M059J (cell line): ENCODE measurements at places on chromosomes 7 and 10. TPM values are rescaled to one million over a fixed set of nuclear protein-coding genes. Genes with fewer than 3 reads are reported as not detected.

Gene MMD2
- not detected in 2 replicates for total RNA-seq

Gene CPA2
- total RNA-seq: 0.17 and 3.0 TPM in 2 replicates

Gene AMZ1
- 0.57 and 1.2 TPM in 2 replicates for total RNA-seq

Gene TMEM176B
- not detected in 2 replicates for total RNA-seq

Gene ERV3-1
- total RNA-seq: 2.3 and 3.9 TPM in 2 replicates

Gene OR2A12
- not detected in 2 replicates for total RNA-seq

Gene PPP1R3C
- total RNA-seq: 15.9 and 18.1 TPM in 2 replicates

Gene NUDT13
- not detected in 2 replicates for total RNA-seq

Gene GNAT3
- total RNA-seq: 0.12 and 1.6 TPM in 2 replicates

Gene TMEM130
- total RNA-seq: 0.37 and 6.2 TPM in 2 replicates

Gene MET
- total RNA-seq: 131 and 199 TPM in 2 replicates

Gene FAM25C
- not detected in 2 replicates for total RNA-seq

Gene HOXA11
- 0.79 and 1.1 TPM in 2 replicates for total RNA-seq

Gene CYP3A7
- not detected in 2 replicates for total RNA-seq

Gene PCGF6
- 16.8 and 26.6 TPM in 2 replicates for total RNA-seq

Gene RSPH10B2
- total RNA-seq: 0.15 TPM in 1 of 2 replicates, not detected in the other

Gene UNCX
- not detected in 2 replicates for total RNA-seq

Gene ATOH7
- total RNA-seq: 0.07 TPM in 1 of 2 replicates, not detected in the other

Gene CARD11
- total RNA-seq: 2.2 and 5.2 TPM in 2 replicates

Gene PRLHR
- not detected in 2 replicates for total RNA-seq

Gene FKBP6
- not detected in 2 replicates for total RNA-seq

Gene DMTF1
- 36.7 and 42.1 TPM in 2 replicates for total RNA-seq

Gene HOXA1
- total RNA-seq: 8.2 and 9.1 TPM in 2 replicates

Gene ITPRID1
- total RNA-seq: not detected in 2 replicates

Gene GAD2
- total RNA-seq: not detected in 2 replicates

Gene IGFBP3
- 20.1 and 23.3 TPM in 2 replicates for total RNA-seq

Gene AFAP1L2
- 0.44 and 1.7 TPM in 2 replicates for total RNA-seq

Gene DLX5
- total RNA-seq: 0.98 and 1.2 TPM in 2 replicates

Gene AKR1C2
- 0.49 and 0.86 TPM in 2 replicates for total RNA-seq

Gene ITPRIP
- total RNA-seq: 6.0 and 9.7 TPM in 2 replicates

Gene KLF14
- total RNA-seq: not detected in 2 replicates

Gene SFXN3
- total RNA-seq: 38.7 and 58.0 TPM in 2 replicates

Gene SPOCK2
- total RNA-seq: 0.05 TPM in 1 of 2 replicates, not detected in the other

Gene MLXIPL
- total RNA-seq: 0.07 and 0.71 TPM in 2 replicates

Gene COA1
- total RNA-seq: 102 and 109 TPM in 2 replicates

Gene ADAM22
- 0.74 and 1.4 TPM in 2 replicates for total RNA-seq

Gene CALML3
- total RNA-seq: not detected in 2 replicates

Gene AKR1D1
- total RNA-seq: not detected in 2 replicates

Gene WEE2
- total RNA-seq: not detected in 2 replicates

Gene LOXL4
- total RNA-seq: 1.2 and 1.6 TPM in 2 replicates

Gene OPN1SW
- total RNA-seq: not detected in 2 replicates

Gene ITGA8
- 0.25 and 0.62 TPM in 2 replicates for total RNA-seq

Gene ZNF511
- total RNA-seq: 32.5 and 33.3 TPM in 2 replicates

Gene HOXA2
- 1.7 and 2.2 TPM in 2 replicates for total RNA-seq

Gene HOXA7
- total RNA-seq: 3.7 and 4.6 TPM in 2 replicates
